Activated naive CD8-positive, alpha-beta T cell treated with anti-CD3 and anti-CD28 coated beads, Interleukin-2, amount 10 ng/mL, durations not matched to agents 7 days and 5 days (primary cell): ENCODE measurements at places on chromosomes 11 and 22.

GRCh38 chr11:29293825-29294224, 723.0 kb downstream of the KCNA4 start:
- H3K4me1 ChIP-seq: no peaks in the 10 kb centered on the region
- no peaks in the 10 kb centered on the region for H3K36me3 ChIP-seq
- no peak overlapping the region for H3K27ac ChIP-seq
- no peak overlapping the region for H3K4me3 ChIP-seq
- H3K27me3 ChIP-seq: no peaks in the 10 kb centered on the region
- no peak for DNase-seq

GRCh38 chr11:59218893-59219292, 6.2 kb upstream of the MPEG1 start:
- peaks cover 2% of the 10 kb centered on the region for H3K36me3 ChIP-seq
- peaks cover 5% of the 10 kb centered on the region for H3K4me1 ChIP-seq
- peaks cover 7% of the 10 kb centered on the region for H3K27me3 ChIP-seq
- no peak overlapping the region for H3K4me3 ChIP-seq

GRCh38 chr11:16160146-16160545, 196.2 kb downstream of the SOX6 start:
- no peaks in the 10 kb centered on the region for H3K36me3 ChIP-seq
- no peak overlapping the region for H3K4me3 ChIP-seq
- DNase-seq: no peak
- H3K4me1 ChIP-seq: no peaks in the 10 kb centered on the region

DNA sequence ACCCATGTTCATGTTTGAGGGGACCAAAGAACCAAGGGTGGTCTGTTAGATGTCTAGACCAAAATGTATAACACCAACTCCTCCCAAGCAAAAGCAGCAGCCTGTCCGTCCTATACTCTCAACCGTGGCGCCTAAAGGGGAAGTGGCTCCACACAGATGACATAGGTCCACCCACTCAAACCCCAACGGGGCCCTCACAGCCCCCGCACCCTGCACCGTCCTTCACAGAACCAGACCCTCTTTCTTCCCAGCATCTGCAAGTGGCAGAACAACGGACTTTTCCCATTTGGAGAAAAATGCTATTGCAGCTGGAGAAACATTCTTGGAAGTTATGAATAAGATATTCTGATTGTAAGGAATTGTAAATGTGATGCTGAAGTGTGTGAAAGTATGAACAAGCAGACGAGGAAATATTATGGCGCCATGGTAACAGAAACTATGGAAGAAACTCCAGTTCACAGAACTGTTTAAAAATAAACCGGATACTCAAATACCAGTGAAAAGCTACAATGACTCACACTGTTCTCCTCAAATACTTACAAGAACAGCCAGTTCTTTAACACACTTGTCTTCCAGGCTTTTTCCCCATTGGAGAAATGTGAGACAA, 76.5 kb upstream of the ARFGAP3 start:
- DNase-seq: no peak
- peaks cover 42% of the 10 kb centered on the region for H3K4me1 ChIP-seq
- H3K27me3 ChIP-seq: no peaks in the 10 kb centered on the region
- H3K36me3 ChIP-seq: peaks cover 3% of the 10 kb centered on the region

GRCh38 chr11:11970556-11970955, 37.9 kb downstream of the DKK3 start:
- peaks cover 4% of the 10 kb centered on the region for H3K27me3 ChIP-seq
- no peak for DNase-seq
- peaks cover 8% of the 10 kb centered on the region for H3K4me1 ChIP-seq
- H3K36me3 ChIP-seq: no peaks in the 10 kb centered on the region

- H3K36me3 ChIP-seq: peaks cover 25% of the 10 kb centered on the region
- H3K27me3 ChIP-seq: no peaks in the 10 kb centered on the region
- peak; percentile 79 for DNase-seq
- H3K4me3 ChIP-seq: peak overlapping the region; percentile 99
Observed at GRCh38 chr11:73141309-73142127, 600 bp downstream of the FCHSD2 start.

DNA sequence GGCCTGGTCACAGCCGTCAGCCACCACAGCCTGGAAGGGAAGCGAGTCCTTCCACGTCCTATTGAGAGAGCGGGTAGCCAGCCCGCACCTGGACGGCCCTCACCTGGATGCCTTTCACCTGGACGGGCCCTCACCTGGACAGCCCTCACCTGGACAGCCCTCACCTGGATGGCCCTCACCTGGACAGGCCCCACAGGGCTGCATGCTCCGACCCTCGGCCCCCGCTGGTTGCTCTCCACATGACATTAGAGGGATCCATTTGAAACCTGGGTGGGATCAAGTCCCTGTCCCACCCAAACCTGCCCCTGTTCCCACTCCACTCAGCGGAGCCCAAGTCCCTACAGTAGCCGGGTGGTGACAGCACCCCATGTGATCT, 3.7 kb downstream of the C1QTNF6 start:
- peaks cover 2% of the 10 kb centered on the region for H3K36me3 ChIP-seq
- no peak overlapping the region for H3K4me3 ChIP-seq
- H3K27ac ChIP-seq: peak overlapping the region; percentile 41
